Activated CD4-positive, alpha-beta memory T cell treated with anti-CD3 and anti-CD28 coated beads for 36 hours (primary cell): ENCODE measurements at places on chromosomes 5 and 9. TPM values are rescaled to one million over a fixed set of nuclear protein-coding genes. Genes with fewer than 3 reads are reported as not detected.

GRCh38 chr5:141359790-141360426, at the start of gene PCDHGB2:
PCDHGB2 (plus strand) TSS chr5:141359994; CDS start chr5:141360136, 142 bp downstream.
- DNase-seq = no peak

Gene HTR1A
- not detected for total RNA-seq

Gene LRRC19
- not detected for total RNA-seq

Gene TAF11L7
- total RNA-seq = not detected

- no peak for DNase-seq
Observed at GRCh38 chr5:10935536-10935935, 174.5 kb upstream of the DAP start.

DNA sequence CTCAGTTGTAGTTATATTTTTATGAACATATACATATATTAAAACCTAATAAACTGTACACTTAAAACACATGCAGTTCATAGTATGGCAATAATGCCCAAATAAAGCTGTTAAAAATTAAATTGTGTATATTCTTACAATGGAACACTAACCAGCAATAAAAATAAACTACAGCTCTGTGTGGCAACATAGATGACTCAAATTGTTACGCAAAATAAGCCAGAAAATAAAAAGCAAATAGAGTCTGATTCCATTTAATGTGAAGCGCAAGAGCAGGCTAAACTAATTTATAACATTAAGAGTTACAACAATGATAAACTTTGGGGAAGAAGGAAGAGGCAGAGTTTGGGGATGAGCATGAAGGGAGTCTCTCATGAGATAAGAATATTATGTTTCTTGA, 597.3 kb downstream of the TLE1 start:
- DNase-seq = no peak

Gene PRR16
- not detected for total RNA-seq
